HT1080 (cell line): ENCODE measurements at places on chromosomes 12 and 14. TPM values are rescaled to one million over a fixed set of nuclear protein-coding genes. Genes with fewer than 3 reads are reported as not detected.
A peak's percentile ranks its signal among the peaks of the same experiment; 100 is the strongest.

GRCh38 chr12:69059465-69060457 lies 126.8 kb upstream of the CPM start:
- peak; percentile 98 for DNase-seq

- no peak for DNase-seq
These were observed 101.4 kb upstream of the PPM1H start for GRCh38 chr12:63036216-63036973.

DNA sequence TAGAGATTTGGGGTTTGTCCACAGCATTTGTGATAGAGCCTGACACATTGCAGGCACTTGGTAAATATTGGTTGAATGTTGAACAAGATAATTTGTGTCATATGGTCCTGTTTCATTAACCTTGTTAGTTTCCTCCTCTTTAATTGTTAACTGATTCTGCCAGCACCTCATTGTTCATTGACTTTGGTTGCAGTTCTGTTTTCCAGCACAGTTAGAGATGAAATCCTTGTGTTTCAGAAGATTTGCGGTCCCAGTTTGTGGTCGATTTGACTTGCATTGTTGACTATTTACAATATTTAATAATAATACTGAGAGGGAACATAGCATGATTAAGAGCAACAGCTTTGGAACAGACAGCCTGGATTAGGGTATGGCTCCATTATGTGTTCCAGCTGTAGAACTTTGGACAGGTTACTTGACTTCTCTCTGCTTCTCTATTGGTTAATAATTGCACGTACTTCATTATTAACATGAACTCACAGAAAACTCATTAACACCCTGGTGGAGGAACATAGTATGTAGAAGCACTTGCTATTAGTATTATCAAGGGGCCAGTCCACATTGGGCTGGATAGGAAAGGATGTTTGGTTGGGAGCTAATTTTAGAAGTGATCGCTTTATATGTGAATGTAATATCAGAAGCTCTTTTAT lies 8.7 kb downstream of the DRAM1 start:
- DNase-seq, result no peak

DNA sequence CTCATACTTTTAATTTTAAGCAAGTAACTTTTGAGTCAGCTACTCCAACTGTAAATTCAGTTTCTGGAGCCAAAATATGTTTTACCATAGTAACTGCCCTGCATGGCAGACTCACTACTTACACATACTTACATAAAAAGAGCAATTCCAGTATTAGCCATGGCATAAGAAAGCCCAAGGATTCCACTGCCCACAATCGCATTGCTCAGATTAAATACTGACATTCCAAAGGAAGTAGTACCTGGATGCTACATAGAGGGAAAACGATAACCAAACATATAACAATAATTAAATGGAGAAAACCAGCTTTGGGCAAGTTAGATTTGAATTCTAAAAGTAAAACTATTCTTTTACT lies 2.2 kb downstream of the SLC38A2 start:
- no peak for DNase-seq

DNA sequence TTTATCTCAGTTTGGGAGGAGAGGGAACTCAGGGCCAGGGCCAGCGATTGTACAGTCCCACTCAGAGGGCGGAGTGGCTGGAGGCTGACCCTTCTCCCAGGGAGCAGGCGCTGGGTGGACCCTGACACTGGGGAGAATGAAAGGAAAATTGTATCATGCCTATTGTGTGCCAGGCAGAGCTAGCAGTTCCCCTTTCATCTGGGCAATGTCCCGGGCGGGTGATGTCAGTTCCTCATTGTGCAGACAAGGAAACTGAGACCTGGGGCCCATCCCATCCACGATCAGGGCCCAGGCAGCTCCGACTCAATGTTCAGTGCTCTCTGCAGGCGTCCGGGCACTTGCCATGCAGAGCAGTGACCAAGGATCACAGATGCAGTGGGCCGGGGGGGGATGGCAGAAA lies 101.9 kb upstream of the RTL1 start:
- DNase-seq, result no peak

DNA sequence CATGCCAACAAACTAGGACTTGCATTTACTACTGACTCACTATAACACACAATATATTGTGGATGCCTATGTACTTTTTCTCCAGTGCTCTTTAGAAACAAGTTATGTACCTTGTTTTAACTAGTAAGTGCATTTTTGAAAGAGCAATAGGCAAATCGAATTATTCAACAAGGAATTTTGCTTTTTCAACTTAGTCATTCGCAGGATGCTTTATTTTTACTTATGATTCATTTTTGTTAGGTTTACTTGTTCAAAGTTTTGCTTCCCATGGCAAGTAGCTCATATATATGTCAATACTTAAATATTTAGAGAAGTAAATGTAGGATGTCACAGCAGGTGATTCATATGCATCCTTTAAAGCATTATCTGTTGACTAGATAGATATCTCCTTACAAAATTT lies 149.8 kb downstream of the PELI2 start:
- DNase-seq, result no peak

GRCh38 chr14:61656341-61656740 lies 39.0 kb upstream of the HIF1A start:
- DNase-seq, result no peak

- DNase-seq, result no peak
These were observed 79.6 kb downstream of the PPM1A start for GRCh38 chr14:60328583-60328982.

DNA sequence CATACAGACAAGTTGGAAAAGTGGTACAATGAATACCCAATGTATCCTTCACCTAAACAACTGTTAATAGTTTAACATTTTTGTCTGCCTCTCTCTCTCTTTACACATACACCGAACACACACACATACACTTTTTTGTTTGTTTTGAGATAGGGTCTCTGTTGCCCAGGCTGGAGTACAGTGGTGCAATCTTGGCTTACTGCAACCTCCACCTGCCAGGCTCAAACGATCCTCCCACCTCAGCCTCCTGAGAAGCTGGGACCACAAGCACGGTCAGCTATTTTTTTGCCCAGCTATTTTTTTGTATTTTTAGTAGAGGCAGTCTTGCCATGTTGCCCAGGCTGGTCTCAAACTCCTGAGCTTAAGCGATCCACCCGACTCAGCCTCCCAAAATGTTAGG lies 16.8 kb downstream of the ZCCHC8 start:
- no peak for DNase-seq

DNA sequence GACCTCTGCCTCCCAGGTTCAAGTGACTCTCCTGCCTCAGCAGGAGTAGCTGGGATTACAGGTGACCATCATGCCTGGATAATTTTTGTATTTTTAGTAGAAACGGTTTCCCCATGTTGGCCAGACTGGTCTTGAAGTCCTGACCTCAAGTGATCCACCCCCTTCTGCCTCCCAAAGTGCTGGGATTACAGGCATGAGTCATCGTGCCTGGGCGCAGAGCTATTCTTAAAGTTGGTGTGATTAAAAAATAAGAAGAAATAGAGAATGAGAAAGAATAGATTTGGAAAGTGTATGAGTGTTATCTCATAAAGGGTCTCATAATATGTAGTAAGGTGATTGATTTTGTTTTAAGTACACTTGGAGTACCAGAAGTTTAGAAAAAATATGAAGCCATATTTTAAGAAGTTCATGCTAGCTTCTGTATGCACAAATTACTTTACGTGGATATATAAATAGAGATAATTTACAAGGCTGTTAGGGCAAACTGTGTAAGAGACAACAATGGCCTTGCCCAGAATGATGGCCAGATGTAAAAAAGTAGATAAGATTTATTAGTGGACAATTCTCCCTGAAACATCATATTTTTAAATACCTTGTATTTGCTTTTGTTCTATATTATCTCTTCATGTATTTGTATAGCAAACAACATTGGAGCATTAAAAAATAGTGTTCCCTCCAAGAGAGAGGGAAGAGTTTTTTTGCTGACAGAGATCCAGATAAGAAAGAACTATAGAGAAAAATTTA lies 1108.5 kb downstream of the SLC16A7 start:
- DNase-seq, result peak; percentile 32

DNA sequence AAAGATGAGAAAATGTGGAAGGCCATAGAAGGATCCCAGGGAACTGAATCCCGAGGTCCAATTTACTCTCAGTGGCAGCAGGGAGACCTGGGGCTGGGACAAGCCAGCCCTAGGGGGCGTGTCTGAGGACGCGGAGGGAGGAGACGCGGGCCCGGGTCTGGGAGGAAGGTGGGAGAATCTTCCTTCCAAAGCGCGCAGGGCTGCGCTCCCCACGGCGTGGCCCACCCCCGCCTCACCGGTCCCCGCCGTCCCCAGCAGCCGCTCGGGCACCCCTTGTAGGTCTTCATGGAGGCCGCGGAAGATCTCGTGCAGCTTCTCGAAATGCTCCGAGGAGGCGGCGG lies 323 bp downstream of the VTI1B start:
- DNase-seq, result peak; percentile 62

GRCh38 chr12:124637581-124637981 lies 70.2 kb upstream of the NCOR2 start:
- no peak for DNase-seq

DNA sequence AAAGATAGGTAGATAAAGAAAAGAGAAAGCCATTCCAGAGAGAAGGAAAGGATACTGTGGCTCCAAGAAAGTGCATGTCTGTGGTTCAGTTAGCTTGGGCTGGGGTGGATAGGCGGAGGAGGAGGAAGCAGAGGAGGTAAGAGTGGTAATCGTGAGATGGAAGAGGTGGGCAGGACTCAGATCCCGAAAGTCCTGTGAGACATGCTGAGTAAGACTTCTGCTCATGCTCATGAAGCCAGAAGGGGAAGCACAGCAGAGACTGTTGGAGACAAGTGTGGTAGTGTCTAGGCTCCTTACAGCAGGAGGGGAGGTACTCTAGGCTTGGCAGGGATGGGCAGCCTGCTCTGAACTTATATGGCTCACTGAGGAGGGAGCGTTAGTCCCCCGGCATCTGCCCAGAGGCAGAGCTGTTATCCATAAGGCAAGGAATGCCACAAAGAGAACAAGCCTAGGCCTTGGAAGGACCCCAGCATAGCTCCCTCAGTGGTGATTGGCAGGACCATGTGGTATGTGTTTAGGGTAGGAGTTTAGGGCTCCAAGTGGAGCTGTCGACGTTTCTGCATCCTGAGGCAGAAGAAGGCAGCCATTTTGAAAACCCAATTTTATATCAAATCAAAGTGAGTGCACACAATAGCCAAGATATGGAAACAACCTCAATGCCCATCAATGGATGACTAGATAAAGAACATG lies 135.3 kb downstream of the SMOC1 start:
- no peak for DNase-seq

- no peak for DNase-seq
These were observed 292.0 kb downstream of the RPAP3 start for GRCh38 chr12:47413806-47414205.

DNA sequence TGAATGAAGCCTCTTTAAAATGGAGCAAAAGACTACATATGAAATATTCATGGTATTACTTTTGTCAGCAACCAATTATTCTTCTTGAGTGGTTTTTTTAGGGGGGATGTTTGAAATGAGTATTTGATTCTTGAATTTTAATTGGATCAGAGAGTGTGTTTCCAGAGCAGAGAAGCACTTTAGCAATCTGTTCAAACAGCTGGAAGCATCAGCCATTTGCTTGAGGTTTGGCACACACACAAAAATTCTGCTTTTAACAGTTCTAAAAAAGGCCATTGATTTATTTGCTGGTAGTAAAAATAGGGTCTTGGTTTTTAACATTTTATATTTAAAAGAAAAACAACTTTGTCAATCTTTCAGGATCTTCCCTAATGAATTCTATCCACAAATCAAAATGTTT lies 292.7 kb downstream of the LRFN5 start:
- no peak for DNase-seq

DNA sequence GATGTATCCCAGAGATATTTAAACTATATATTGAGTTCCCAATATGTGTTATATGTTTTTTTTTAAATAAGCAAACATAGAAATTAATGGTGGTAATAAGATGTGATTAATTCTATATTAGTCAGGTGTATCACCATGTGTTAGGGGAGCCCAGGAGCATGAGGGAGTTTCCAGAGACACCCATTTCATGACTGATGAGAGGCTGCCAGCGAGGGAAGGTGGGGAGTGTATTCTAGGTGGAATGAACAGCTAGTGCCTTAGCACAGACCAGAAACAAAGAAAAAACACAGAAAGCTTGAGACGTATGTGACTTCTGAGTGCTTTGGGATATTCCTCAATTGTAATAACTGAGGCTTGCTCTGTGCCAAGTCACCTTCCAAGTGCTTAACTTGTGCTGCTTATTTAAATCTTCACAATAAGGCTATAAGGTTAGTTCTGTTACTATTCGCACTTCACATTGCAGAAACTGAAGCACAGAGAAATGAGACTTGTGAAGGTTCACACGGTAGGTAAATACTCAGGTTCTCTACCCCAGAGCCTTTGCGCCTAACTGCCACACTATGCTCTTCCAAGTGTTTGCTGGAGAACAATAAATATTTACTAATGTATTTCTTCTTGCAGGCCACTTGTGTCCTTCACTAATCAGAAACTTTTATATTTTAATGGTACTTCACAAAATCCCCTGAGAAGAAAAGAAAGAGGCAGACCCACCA lies 17.9 kb upstream of the MGP start:
- DNase-seq, result no peak

DNA sequence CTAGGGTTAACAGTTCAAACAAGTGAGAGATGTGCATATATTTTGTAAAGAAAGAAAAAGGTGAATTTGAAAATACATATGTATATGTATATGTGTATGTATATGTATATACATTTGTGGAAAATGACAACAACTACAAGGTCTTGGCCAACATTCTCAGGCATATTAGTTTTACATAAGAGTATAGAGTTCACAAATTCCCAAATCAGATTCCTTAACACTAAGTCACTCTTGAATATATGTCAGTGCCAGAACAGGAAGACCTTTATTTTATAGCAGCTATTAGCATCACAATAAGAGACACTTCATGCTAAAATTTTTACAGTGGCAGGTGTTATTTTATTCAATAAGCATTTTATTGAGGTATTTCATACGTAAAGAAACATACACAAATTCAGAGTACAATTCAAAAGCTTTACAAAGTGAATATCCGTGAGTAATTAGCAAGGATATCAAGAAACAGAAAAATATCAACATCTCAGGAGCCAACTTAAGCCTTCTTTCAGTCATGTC lies 179.7 kb downstream of the SLC6A15 start:
- no peak for DNase-seq

- DNase-seq, result no peak
These were observed 643.8 kb upstream of the ALG10B start for GRCh38 chr12:37672655-37673260.

DNA sequence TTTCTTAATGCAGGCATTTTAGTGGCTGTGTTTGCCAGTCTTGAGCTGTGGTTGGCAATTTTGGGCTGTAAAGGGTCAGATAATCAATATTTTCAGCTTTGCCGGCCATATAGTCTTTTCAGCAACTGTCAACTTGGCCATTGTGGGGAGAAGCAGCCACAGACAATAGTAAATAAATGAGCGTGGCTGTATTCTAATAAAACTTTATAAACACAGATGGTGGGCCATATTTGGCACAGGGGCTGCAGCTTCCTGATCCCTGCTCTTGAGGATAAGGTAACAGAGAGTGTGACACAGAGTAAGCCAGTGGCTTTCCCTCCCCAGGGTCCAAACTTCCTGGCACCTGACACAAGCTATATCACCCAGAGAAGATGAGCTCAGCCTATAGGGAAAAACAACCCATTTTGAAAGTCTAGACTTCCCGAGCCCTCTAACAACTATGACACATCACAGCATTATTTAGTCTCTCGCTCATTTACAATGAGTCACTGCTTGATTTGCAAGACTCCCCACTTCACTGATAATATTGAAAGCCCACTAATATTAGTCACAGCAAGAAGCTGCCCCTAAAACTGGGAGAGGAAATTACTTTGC lies 163.1 kb upstream of the TMPO start:
- DNase-seq, result peak; percentile 96

The TAS2R30 gene
- total RNA-seq, result 0.23 and 0.27 TPM in 2 replicates

The GZMH gene
- total RNA-seq, result not detected in 2 replicates

The PGF gene
- 74.0 and 76.1 TPM in 2 replicates for total RNA-seq

The CLEC1A gene
- total RNA-seq, result not detected in 2 replicates

The FAM186B gene
- total RNA-seq, result 0.17 and 0.64 TPM in 2 replicates

The KRT81 gene
- total RNA-seq, result 235 and 270 TPM in 2 replicates

The KRT76 gene
- not detected in 2 replicates for total RNA-seq

The FLVCR2 gene
- 0.67 and 0.85 TPM in 2 replicates for total RNA-seq
